WTC11 (cell line): ENCODE measurements at places on chromosomes 2 and 18.

DNA sequence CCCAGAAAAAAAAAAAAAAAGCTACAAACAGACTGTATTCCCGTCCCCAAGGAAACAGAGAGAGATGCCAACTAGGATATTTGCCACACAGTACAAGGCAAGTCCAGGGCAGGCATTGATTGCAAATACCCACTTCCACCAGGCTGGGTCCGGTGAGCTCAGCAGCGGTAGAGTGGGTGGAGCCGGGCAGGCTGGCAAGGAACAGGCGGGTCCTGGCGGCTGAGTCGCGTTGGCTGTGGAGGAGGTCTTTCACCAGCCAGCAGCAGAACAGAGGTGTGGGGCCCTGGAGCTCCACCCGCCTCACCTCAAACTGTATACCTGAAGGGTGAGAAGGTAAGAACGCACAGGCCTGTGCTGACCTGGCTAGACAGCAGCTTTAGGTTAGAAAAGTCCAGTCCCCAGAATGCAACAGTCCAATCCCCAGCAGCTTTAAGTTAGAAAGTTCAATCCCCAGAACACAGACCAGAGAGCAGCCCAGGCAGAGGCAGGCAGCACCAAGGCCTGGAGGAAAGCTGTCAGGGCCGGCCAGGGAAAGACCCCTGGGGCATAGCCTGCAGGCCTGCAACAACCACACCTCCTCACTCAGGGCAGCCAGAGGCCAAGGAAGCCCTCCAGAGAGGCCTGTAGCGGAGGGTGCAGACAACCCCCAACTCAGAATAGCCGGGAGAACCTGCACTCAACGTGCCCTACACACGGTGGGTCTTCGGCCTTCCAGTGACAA, 21.9 kb upstream of the MTERF4 start:
- DNase-seq: no peak

GRCh38 chr2:25698752-25699151, 25.4 kb upstream of the DTNB start:
- DNase-seq: no peak

DNA sequence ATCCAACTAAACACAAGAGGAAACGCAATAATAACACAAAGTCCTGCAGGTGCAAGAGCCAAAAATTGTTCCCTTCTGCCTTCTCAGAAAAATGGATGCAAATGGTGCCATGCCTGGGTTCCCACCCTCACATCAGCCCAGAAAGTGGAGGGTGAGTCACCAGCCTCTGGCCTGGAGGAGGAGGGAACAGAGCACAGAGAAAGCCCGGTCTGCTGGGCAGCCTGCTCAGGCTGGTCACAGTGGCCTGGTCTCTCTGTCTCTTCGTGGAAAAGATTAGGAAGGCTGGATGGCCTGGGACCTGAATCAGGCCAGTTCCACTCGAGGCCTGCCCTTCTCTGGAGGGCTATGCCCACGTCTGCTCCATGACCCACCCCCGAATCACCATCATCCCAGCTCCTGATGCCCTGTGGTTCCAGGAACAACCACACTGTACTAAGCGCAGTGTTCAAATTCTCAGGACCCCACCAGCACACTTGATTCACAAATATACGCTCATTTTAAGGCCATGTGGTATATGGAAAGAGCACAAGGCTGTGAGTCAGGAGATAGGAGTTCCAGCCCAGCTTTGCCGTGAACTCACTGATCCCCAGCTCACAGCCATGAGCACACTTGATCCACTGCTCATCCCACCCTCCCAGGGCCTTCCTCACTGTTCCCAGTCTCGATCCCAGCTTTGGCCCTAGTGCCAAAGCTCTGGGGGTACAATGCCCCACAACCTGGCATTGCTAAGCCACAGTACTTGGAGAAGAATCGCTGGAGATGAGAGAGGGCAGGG, 82.1 kb downstream of the ZBTB7C start:
- DNase-seq: no peak

GRCh38 chr2:42827647-42828486, 35.5 kb upstream of the HAAO start:
- DNase-seq: peak; percentile 94

DNA sequence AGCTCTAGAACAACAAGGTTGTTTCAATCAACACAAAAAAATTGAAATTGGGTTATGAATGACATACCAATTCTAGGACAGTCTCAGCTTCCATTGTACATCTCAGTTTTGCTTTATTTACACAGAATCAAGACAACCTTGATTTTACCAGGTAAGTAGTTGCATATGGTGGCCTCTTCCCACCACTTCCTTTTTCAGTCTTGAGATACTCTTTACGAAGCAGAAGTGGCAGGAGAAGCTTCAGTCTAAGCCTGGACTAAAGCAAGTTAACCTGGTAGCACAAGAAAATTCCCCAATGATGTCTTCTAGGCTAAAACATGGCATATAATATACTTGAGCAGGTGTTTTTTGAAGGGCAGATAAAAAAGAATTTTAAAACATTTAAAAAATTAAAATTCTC, 10.7 kb upstream of the FAM136A start:
- no peak for DNase-seq

GRCh38 chr2:204628926-204629712, 83.8 kb downstream of the PARD3B start:
- DNase-seq: no peak
